Dermis blood vessel endothelial cell (primary cell): ENCODE measurements at places on chromosomes 5 and 9.

DNA sequence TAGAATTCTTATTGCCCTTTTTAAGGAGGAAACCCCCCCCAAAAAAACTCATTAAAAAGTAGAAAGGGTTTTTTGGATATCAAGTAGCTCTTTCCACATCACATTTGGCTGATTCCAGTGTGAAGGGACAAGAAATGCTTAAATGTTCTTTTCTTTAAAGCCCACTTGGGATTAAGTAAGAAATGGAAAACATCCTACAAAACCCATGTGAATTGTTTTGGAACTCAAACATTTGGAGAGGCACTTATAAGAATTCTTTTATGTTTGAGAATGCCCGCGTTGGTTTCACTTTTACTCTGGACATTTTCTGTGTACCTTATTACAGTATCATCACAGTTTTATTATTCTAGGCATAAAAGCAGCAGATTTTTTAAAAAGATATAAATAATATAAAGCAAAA, 301.1 kb upstream of the ACTBL2 start:
- DNase-seq = peak; percentile 16

DNA sequence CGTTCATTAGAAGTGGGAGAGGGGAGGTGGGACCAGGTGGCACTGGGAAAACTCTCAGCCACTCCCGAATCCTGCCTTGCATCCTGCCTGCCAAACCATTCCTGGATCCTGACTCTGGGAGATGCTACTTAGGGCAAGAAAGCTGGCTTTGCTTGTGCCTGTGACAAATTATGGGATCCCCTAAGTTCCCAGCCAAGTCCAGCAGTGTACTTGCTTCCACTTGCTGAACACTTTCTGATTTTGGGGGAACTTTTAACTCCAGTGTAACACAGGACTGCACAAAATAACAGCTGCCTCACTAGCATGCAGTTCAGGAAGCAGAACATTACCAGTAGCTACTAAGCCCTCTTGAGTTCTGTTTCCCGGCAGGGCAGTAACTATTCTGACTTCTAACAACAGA, 12.5 kb upstream of the NKX2-5 start:
- DNase-seq = no peak

DNA sequence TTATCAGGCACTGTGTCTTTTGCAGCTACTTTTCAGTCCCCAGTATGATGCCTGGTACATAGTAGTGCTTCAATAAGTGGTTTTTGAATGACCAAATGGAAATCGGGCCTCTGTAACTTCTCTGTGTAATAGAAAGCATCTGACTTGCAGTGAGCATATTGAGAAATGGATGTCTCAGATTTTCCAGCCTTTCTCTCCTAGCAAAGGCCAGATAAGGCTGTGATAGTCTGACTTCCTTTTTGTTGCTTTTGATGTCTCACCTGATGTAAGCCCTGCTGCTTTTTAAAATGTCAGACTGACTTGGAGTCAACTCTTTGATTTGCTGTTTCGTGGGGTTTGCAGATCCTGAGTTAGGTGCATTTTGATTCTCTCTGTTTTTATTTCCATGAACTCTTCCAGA, 590.0 kb upstream of the ZNF608 start:
- DNase-seq = no peak

GRCh38 chr5:132433141-132433540, 57.4 kb downstream of the IRF1 start:
- no peak for DNase-seq

GRCh38 chr5:123601610-123602009, 89.6 kb downstream of the CSNK1G3 start:
- DNase-seq = no peak

GRCh38 chr5:12772276-12772675, 868.0 kb upstream of the CTNND2 start:
- DNase-seq = no peak

DNA sequence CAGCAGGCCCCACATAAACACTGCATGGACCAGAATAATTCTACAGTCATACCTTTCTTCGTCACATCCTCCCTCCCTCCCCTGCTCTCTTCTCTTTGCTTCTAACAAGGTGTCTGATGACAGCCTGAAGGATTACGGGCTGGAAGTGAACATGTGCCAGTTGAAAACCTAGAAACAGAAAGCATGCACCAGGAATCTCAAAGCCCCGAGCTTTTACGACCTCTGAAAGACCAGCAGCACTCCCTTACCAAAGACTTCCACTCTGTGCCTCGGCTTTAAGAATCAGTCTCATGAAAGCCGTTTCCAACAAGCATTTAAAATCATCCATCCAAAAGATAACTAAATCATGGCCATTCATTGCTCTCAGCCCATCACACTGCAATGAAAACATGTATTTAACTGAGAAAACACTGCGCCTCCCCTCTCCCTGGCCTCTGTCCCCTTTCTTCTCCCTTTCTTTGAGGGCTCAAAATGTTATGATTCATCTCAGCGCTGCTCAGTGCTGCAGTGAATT, 21.3 kb downstream of the MSX2 start:
- DNase-seq = no peak

- no peak for DNase-seq
These were observed 3.2 kb upstream of the UHRF2 start for GRCh38 chr9:6409811-6410210.

GRCh38 chr5:143403334-143403592, 223 bp downstream of the NR3C1 start:
- DNase-seq = no peak

DNA sequence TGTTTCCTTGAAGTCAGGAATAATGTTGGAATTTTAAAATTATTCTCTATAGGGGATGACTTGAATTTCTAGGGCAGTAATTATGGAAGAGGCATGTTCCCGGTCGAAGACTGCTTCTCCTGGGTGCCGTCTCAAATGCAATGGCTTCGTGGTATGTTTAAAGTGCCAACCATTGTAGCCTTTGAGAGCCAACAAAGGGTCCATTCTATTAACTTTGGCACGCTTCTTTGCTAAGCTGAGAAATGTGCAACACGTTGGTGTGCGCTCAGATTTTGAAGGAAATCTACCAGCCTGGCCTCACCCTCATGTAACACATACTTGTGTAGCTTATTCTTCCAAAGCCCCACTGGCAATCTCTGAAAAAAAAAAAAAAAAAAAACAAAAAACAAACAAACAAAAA, 221.2 kb upstream of the ANKH start:
- DNase-seq = no peak

- DNase-seq = peak; percentile 10
These were observed 97.8 kb upstream of the HAND1 start for GRCh38 chr5:154575546-154576428.

DNA sequence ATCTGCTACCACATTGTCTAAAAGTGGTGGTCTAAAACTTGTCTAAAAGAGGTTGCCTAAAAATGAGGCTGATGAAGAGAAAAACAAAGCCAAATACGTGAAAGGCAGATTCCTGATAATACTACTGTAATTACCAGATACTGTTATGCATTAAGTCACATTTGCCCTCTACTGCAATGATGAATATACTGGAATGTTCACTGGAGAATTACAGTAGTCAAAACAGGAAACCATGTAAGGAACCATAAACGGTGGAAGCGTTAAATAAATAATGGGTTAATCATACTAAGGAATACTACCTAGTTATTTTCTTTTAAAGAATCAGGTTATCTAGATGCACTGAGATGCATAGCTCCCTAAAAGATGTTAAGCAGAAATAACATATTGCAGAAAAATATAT, 201.3 kb downstream of the MCTP1 start:
- peak; percentile 64 for DNase-seq

- DNase-seq = no peak
These were observed 117.5 kb downstream of the HMHB1 start for GRCh38 chr5:143929486-143929885.

GRCh38 chr5:169512385-169512784, 71.2 kb upstream of the SPDL1 start:
- no peak for DNase-seq

GRCh38 chr5:150006318-150006717, 5.8 kb downstream of the HMGXB3 start:
- no peak for DNase-seq

DNA sequence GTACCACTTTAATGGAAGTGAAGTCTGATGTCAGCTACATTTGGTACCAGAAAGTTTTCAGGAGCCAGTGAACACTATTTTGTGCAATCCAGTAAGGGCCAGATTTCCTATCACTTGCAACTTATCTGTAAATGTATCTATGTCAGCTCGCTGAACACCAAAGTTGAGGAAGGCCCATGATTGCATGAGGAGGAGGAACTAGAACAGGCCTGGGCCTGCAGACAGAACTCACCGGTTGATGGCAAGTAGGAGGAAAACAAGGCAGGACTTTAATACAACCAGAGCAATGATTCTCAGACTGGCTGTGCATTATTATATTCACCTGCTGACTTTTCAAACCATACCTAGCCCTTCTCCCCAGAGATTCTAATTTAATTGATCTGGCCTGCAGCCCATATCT, 540.2 kb downstream of the CETN3 start:
- no peak for DNase-seq

- no peak for DNase-seq
These were observed 42.3 kb downstream of the PLGRKT start for GRCh38 chr9:5395428-5395827.

DNA sequence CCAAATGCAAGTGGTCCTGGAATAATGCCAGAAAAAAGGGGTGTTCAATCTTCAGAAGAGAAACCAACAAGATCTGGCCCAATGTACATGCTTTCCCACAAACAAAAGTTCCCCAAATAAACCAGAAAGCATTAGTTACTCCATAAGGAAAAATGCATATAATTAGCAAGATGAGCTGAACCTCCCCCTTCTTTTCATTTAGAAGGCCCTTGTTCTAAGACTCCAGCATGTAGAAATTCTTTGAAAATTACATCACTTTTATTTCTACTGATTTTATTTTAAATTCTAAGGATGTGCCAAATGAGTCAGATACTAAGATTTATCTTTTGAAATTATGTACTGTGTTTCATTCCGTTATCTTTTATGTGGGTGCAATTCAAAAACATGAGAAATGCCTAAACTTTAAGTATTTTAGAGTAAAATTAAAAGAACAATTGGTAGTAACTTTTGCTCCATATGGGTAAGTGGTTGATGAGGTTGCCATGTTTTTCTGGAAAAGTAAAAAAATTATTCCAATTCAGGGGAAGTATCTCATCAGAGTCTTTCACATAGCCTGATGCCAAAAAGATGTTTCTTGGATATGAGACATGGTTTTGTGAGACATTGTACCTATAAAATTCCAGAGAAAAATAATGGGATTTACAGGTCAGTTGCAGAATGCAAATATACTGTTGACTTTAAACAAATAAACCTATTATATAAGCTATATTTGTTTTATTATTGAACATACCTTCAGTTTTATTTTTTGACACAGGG, 106.5 kb upstream of the CCDC112 start:
- no peak for DNase-seq

DNA sequence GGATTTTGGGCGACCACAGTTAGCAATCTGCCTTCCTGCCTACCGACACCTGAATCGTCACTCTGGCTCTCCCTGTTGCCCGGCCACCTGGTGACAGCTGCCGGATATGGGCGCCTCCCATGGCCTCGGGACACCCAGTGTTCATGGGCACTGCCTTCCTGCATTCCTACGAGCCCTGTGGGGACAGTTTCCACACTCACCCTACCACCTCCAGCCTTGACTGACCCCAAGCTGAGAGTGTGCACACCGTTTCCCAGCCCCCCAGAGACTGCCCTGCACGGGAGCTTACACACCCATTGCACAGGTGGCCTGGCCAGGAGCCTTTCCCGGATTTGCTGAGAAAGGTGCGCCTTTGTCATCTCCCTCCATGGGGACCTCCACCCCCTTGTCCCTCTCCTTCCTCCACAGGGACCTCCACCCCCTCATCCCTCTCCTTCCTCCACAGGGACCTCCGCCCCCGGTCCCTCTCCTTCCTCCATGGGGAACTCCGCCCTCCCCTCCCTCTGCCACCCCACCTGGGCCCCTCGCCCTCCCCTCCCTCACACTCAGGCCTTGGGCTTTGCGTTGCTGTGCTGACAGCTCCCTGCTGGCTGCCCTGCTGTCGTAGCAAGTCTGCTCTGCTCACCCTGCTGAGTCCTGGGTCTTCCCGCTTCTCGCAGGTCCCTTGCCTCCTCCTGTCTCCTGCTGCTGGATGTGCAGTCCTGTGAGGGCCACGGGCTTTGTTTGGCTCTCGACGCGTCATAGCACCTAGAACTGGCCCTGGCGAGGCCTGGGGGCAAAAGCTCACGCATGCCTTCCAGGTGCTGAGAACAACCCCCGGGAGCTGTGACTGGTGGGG, 48.4 kb downstream of the MRPL36 start:
- no peak for DNase-seq

DNA sequence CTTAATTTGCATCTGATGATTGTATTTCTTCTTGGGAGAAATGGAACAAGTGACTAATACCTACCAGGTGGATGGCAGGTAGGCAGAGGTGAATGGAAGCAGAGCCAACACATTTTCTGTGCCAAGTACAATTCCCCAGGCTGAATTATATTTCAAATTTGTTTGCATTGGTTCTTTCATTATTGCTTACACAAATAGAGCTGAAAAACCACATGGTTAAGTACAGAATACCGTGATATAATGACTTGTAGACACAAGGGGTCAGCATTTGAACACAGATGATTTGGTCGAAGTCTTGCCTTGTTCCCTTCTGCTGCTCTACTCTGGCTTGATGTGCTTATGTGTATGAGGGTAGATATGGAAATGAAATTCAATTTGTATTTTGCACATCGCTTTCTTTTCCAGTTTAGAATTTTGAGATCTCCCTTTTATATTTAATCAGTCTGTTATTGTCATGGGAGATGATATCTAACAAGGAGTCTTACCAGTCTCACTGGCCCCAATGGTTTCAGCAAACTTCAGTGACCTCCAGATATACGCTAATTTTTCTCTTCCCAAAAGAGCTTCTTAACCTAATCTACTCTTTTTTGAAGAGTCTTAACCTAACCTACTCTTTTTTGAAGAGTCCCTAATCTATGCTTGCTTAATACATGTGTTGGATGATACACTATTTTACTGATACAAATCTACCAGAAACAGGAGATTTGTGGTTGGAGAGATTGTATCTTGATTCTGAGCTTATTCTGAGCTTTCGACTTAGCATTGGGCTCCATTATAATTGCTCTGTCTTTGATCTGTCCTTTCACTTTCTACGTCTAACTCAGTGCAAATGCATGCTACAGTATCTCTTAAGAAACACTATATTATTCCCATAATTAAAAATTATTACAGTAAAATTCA, 88.1 kb downstream of the PCSK1 start:
- DNase-seq = peak; percentile 91

DNA sequence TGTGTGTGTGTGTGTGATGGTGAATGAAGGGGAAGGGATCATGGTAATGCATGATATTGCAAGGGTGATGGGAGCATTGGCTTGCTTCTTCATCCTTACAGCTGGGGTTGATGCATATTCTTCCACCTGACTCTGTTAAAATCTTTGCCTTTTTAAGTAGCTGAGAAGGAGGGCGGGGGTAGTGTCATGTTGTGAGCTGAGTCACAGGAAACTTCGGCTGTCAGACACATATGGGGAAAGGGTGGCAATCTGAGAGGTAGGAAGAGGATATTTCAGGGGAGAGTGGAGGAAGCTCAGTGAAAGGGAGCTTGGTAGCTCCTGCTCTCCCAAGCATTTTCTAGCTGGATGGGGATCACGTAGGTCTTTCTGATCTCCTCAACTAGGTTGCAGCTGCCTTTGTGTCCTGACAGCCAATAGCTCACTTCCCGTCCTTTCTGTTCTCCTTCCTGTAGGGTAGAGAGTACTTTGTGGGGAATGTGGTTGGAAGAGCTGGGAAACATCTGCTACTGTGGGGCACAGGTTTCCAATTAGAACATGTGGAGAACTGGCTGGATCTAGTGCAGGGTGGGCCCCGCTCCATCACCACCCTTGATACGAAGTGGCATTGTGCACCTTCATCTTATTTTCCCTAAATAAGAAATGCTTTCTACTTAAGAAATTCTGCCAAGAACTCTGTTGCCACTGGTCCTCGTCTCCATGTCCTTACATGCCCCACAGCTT, 18.1 kb upstream of the CLK4 start:
- peak; percentile 67 for DNase-seq

GRCh38 chr9:104658496-104659195, 35.7 kb upstream of the OR13D1 start:
- no peak for DNase-seq
